Bronchial smooth muscle cell (primary cell): ENCODE measurements at places on chromosomes 2 and 18. TPM values are rescaled to one million over a fixed set of nuclear protein-coding genes. Genes with fewer than 3 reads are reported as not detected.

ZBTB7C gene
- total RNA-seq: under 0.01 TPM in 1 of 2 replicates, not detected in the other

PLEKHH2 gene
- total RNA-seq: 4.4 and 6.5 TPM in 2 replicates

ASB1 gene
- total RNA-seq: 18.4 and 28.1 TPM in 2 replicates

DSC2 gene
- total RNA-seq: under 0.01 and 0.09 TPM in 2 replicates

RNF125 gene
- total RNA-seq: 1.0 and 2.5 TPM in 2 replicates

NHEJ1 gene
- total RNA-seq: 14.2 and 17.5 TPM in 2 replicates

RAPH1 gene
- 7.4 and 15.6 TPM in 2 replicates for total RNA-seq

TRIM43 gene
- not detected in 2 replicates for total RNA-seq

SULT1C4 gene
- total RNA-seq: 0.16 TPM in 1 of 2 replicates, not detected in the other

EFHD1 gene
- not detected in 2 replicates for total RNA-seq

PLCD4 gene
- 6.1 and 7.6 TPM in 2 replicates for total RNA-seq

SPATA3 gene
- not detected in 2 replicates for total RNA-seq

ZNF385B gene
- under 0.01 TPM in 1 of 2 replicates, not detected in the other for total RNA-seq

NEUROD1 gene
- not detected in 2 replicates for total RNA-seq

MOGAT1 gene
- total RNA-seq: not detected in 2 replicates

PNKD gene
- total RNA-seq: 18.3 and 29.5 TPM in 2 replicates

OR6B2 gene
- not detected in 2 replicates for total RNA-seq

CROCC2 gene
- 0.26 and 0.63 TPM in 2 replicates for total RNA-seq

FAM210A gene
- total RNA-seq: 11.5 and 17.7 TPM in 2 replicates

HOXD13 gene
- not detected in 2 replicates for total RNA-seq

CHRNG gene
- total RNA-seq: not detected in 2 replicates

SERPINB10 gene
- total RNA-seq: not detected in 2 replicates

ZC3H6 gene
- total RNA-seq: 2.5 and 4.3 TPM in 2 replicates

GPR35 gene
- total RNA-seq: 0.32 and 0.52 TPM in 2 replicates

PTPRN gene
- 7.2 and 12.6 TPM in 2 replicates for total RNA-seq

GALNT1 gene
- total RNA-seq: 32.9 and 47.8 TPM in 2 replicates

PRSS56 gene
- total RNA-seq: not detected in 2 replicates

PROC gene
- total RNA-seq: not detected in 2 replicates

MLPH gene
- total RNA-seq: 2.8 and 5.4 TPM in 2 replicates

B4GALT6 gene
- total RNA-seq: 0.77 and 2.8 TPM in 2 replicates

GREB1 gene
- total RNA-seq: 0.47 and 0.60 TPM in 2 replicates

CAPN14 gene
- total RNA-seq: 0.16 and 0.17 TPM in 2 replicates

MAP3K20 gene
- 64.2 and 69.4 TPM in 2 replicates for total RNA-seq

MBP gene
- total RNA-seq: 18.8 and 26.3 TPM in 2 replicates

TRPM8 gene
- total RNA-seq: 0.47 TPM in 1 of 2 replicates, not detected in the other

CYP27A1 gene
- 26.2 and 36.0 TPM in 2 replicates for total RNA-seq

OSBPL1A gene
- 47.9 and 59.4 TPM in 2 replicates for total RNA-seq

BBS5 gene
- 5.7 and 6.4 TPM in 2 replicates for total RNA-seq

MROH2A gene
- under 0.01 TPM in 1 of 2 replicates, not detected in the other for total RNA-seq

RGPD4 gene
- not detected in 2 replicates for total RNA-seq

ALPG gene
- total RNA-seq: not detected in 2 replicates

TMEM37 gene
- 0.32 and 0.60 TPM in 2 replicates for total RNA-seq

CYTIP gene
- total RNA-seq: 0.16 TPM in 1 of 2 replicates, not detected in the other

PROKR1 gene
- total RNA-seq: not detected in 2 replicates

SERPINB12 gene
- not detected in 2 replicates for total RNA-seq

GCG gene
- total RNA-seq: not detected in 2 replicates

MC4R gene
- total RNA-seq: not detected in 2 replicates

HOXD9 gene
- total RNA-seq: not detected in 2 replicates

TCF23 gene
- not detected in 2 replicates for total RNA-seq

CCNT2 gene
- 16.7 and 19.1 TPM in 2 replicates for total RNA-seq
